ENCODE measurements at places on chromosomes 7 and 10.

GRCh38 chr10:109743574-109743973 lies 179.7 kb downstream of the XPNPEP1 start:
- DNase-seq = no peak

DNA sequence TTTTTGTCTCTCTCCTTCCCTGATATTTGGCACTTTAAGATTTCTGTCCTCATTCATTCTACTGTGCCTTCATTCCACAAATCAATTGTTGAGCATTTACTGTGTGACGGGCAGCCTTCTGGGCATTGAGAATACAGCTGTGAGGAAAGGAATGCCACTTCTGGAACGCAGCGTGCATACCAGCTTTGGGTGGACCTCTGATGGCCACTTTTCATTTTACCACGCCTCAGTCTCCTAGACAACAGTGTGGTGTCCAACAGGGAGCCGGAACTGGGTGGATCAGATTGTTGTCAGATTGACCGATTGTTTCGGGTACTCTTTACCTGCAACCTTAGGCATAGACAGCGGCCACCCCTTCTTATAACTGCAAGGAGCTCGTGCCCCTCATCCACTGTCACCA lies 222.7 kb upstream of the DPP6 start:
- no peak for DNase-seq

GRCh38 chr10:43959364-43960134 lies 310.9 kb upstream of the ZNF32 start:
- no peak for DNase-seq

GRCh38 chr10:28620251-28620650 lies 57.1 kb upstream of the BAMBI start:
- no peak for DNase-seq

- DNase-seq = no peak
These were observed 28.6 kb upstream of the SAR1A start for GRCh38 chr10:70198696-70199466.

- no peak for DNase-seq
These were observed 2.2 kb upstream of the CUX1 start for GRCh38 chr7:101814991-101815825.

- no peak for DNase-seq
These were observed 545.5 kb upstream of the FOXK1 start for GRCh38 chr7:4136501-4137110.

GRCh38 chr10:21257919-21258318 lies 267.6 kb downstream of the SKIDA1 start:
- DNase-seq = no peak

DNA sequence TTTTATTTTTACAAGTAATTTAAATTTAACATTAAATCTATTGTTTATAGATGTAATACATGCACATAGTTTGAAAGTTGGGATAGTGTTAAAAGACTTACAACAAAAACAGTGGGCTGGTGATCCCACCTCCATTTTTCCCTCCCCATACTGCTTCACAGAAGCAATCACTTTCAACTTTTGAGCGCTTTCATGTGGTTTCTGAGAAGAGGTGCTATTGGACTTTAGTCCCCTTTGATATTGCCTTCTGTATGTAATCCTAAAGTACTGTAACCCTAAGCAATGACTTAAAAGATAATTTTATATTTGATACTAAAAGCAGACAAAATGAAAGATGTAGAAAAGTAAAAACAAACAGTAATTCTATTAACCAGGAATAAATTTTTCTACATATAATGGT lies 88.1 kb upstream of the FAM171A1 start:
- no peak for DNase-seq

DNA sequence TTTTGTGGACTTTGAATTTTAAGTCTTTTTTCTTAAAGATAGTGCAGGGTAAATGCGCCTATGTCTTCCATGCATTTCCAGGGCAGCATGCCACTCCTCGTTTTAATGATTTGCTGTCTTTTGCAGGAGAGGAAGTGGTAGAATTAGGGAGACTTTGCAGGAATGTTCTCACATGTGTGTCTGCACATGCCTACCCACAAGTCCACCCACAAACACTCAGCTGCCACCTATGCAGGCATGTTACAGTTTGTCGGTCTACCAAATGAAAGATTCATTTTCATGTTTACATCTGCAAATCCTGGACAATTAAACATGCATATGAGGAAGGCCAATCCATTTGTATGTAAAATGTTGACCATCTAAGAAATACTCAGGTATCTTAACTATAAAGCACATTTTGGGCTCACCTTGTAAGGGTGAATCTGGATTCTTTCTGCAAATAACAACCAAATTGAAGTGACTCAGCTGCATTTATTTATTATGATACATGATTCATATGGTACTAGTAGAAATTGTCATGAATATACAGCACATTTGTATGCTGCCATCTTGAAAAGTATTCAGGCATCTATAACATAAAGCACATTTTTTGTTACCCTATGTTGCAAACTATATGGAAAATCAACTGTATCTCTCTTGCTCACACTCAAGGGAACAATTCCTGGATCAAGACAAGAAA lies 4.7 kb upstream of the TEX36 start:
- no peak for DNase-seq

GRCh38 chr10:12063483-12063818 lies 5.3 kb upstream of the DHTKD1 start:
- no peak for DNase-seq

GRCh38 chr7:159036916-159037605 lies 107.6 kb downstream of the VIPR2 start:
- no peak for DNase-seq

- no peak for DNase-seq
These were observed 128.4 kb upstream of the FZD1 start for GRCh38 chr7:91135703-91136430.

- no peak for DNase-seq
These were observed 264.6 kb downstream of the DGKB start for GRCh38 chr7:14637968-14638367.

- DNase-seq = no peak
These were observed 103.3 kb downstream of the BBS9 start for GRCh38 chr7:33232632-33233145.

- DNase-seq = no peak
These were observed 211.1 kb upstream of the TCF7L2 start for GRCh38 chr10:112738606-112739591.

DNA sequence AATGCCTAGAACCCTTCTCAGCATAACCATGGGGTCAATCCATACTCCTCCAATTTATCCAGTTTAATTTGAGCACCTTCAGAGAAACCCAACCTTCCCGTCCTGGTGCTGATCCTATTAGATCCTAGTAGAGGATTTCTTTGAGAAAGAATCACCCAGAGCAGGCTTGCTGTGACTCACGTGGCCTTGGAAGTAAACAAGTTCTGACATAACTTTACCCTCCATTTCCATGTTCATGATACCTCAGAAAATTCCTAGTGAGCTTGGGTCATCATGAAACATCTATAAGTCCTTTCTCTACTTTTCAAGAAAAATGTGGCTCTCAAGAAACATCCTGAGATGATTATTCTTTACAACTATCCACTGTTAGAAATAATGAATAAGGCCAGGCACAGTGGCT lies 71.7 kb downstream of the PRLHR start:
- DNase-seq = no peak

- no peak for DNase-seq
These were observed 177.1 kb downstream of the ARL4A start for GRCh38 chr7:12864470-12865046.

DNA sequence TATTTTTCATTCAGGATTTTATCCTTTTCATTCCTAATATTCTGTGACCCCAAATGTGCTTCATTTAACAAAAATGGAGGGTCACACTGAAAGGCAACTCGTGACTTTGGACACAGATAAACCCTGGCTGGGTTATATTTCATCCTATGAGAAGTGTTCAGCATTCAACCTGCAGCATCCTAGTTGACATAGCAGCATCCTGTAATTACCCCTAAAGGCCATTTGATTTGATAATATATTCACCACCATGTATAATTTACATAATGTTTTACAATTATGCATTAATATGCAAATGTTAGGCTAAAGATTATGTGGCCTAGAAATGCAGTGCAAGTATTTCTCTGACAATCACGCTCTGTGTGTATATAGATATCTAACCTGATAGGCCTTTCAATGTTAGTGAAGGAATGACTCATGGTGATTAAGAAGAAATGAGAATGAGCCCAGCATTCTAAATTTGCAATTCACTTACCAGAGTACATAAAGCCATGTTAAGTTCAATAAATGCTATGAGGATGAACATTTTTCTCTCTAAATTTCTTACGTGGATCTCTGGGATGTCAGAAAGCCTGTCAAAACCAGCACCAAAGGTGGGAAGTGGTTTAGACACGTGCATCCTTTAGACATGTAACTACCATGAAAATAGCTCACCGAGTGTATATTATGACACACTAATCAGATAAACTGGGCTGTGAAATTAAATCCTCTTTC lies 337.7 kb upstream of the AOAH start:
- DNase-seq = no peak

DNA sequence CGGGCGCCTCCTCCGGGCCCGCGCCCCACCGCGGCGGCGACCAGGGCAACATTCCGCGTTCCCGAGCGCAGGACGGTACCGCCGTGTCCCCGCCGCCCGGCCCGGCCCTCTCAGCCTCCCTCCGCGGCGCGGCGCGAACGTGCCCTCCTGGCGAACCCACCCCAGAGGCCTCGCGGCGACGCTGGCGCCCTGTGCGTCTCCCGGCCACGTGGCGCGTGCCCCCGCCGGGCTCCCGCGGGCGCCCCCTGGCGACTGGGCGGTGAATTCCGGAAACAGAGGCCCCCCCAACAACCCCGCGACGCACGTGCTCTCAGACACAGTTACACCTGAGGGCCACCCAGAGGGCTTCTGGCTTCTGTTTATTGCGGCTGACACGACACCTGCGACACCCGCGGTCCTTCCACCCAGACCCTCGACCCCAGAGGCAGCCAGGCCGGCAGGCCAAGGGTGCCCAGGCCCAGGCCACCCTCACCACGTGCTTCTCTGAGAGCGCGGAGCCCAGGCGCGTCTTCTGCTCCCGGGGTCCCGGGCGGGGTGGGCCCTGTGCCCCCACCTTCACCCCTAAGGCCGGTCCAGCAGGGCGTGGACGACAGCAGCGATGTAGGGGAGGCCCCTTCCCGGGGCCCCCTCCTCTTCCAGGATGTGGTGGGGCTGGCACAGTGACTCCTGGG lies at the start of gene SAP25:
Gene SAP25 (minus strand): TSS at position 210 of the 671 bp plus-strand sequence. CDS start 158 bp downstream, at position 52.
- DNase-seq = no peak

GRCh38 chr10:75592151-75592787 lies 160.8 kb downstream of the LRMDA start:
- no peak for DNase-seq

DNA sequence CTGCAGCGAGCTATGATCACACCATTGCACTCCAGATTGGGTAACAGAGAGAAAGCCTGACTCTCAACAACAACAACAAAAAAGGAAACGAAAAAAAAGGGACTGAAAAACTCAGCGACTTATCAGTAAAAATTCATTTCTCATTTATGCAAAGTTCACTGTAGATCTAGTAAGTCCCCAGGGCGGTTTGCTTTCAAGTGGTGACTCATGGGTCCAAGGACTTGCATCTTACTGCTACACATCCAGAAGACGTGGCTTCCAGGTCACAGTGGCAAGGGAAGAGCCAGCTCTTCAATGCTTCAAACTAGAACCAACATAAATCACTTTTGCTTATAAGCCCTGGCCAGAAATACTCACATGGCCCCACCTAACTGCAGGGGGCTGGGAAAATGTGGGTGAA lies 178.3 kb upstream of the AUTS2 start:
- no peak for DNase-seq

DNA sequence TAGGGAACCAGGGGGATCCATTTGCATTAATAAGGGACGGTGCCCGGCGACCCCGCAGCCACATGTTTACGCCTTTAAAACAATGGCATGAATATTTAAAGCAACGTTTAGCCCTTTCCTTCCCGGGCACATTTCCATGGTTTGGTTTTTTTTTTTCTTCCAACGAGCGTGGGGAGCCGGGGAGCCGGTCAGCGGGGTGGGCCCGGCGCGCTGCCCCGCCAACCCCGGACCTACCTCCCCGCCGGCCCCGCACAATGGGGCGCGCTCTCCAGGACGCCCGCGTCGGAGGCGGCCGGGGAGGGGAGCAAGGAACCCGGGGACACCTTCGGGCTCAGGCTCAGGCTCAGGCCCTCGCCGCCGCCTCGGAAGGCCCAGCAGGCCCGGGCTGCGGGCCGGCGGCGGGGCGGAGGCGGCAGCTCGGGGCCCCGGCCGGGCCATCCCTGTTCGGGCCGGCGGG lies 1.0 kb downstream of the SEPHS1 start:
- DNase-seq = no peak

- no peak for DNase-seq
These were observed 628 bp downstream of the MPLKIP start for GRCh38 chr7:40133561-40134427.

GRCh38 chr10:26448292-26448691 lies 10.2 kb downstream of the APBB1IP start:
- DNase-seq = no peak

DNA sequence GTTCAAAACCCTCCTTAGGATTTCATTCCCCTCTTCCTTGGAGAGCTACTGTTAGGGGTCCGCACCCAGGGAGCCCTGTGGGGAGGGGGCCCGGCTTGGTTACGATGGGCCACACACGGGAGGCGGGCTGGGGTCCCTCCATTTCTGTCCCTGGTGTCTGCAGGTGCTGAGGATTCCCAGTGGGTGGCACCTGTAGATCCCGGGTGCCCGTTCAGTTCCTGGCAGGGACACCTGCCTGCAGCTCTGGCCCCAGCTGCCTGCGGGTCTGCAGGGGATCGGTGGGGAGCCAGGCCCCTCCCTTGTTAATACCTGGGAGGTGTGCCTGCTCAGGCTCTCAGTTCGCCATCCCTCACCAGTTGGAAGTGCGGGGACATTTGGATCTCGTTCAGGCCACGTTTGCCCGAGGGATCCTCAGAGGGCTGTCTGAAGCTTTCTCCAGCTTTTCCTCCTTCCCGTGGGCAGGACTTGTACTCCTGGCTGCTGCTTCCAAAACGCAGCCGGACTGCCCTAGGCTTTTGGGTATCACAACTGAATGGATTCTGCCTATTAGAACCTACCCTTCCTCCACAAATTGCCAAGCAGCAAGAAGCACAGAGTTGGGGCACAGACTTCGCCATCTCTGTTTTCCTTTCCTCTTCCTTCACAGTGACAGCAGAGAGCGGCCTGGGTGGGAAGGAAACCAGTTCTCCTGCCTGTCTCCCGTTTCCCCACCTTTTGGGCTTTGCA lies 22.3 kb upstream of the IL15RA start:
- no peak for DNase-seq

- no peak for DNase-seq
These were observed 134.7 kb upstream of the RHOBTB1 start for GRCh38 chr10:61078542-61079275.

DNA sequence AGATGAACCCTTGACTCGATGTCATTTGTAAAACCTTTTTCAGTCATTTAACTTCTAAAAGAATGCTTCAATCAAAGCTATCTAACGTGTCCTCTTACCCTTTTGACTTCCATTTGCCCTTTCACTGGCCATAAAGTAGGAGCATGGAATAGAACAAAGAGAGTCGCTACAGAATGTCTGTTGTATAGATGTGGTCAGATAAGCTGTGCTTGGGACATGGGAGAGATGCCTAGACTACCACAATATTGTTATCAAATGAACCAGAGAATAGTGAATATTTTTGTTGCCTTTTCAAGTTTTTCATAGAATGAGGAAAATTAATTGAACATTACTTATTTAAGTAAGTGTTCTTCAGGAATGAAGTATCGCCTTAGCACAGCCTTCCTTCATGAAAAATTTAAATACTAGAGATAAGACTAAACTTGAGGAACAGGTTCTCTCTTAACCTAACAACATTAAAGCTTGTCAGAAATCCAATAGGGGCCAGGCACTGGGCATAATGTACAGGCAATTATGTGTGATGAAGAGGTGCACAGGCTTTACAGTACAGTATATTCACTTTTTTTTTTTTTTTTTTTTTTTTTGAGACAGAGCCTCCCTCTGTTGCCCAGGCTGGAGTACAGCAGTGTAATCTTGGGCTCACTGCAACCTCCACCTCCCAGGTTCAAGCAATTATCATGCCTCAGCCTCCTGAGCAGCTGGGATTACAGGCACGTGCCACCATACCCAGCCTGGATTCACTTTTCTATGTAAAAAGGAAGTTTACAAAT lies 7.5 kb upstream of the KMT2E start:
- DNase-seq = no peak

Measured in NCI-H1694 (cell line).